ENCODE measurements at places on chromosomes 4 and X.
A peak's percentile ranks its signal among the peaks of the same experiment; 100 is the strongest.

DNA sequence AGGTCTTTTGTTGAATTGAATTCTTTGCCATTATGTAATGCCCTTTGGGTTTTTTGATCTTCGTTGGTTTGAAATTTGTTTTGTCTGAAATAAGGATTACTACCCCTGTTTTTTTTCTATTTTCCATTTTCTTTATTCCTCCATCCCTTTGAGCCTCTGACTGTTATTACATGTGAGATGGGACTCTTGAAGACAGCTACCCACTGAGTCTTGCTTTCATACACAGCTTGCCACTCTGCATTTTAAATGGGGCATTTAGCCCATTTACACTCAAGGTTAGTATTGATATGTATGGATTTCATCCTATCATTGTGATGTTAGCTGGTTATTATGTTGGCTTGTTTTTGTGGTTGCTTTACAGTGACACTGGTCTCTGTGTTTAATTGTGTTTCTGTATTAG lies 736.2 kb upstream of the GRID2 start:
- no peak for DNase-seq

GRCh38 chr4:77852892-77853495 lies 9.6 kb upstream of the MRPL1 start:
- no peak for DNase-seq

GRCh38 chr4:52550186-52550585 lies 108.9 kb downstream of the USP46 start:
- no peak for DNase-seq

- DNase-seq: no peak
These were observed 184.4 kb downstream of the TENM3 start for GRCh38 chr4:182427554-182427953.

- peak; percentile 70 for DNase-seq
These were observed 25.7 kb downstream of the TACC3 start for GRCh38 chr4:1746919-1747602.

- no peak for DNase-seq
These were observed 63.6 kb downstream of the SMIM20 start for GRCh38 chr4:25977397-25978170.

DNA sequence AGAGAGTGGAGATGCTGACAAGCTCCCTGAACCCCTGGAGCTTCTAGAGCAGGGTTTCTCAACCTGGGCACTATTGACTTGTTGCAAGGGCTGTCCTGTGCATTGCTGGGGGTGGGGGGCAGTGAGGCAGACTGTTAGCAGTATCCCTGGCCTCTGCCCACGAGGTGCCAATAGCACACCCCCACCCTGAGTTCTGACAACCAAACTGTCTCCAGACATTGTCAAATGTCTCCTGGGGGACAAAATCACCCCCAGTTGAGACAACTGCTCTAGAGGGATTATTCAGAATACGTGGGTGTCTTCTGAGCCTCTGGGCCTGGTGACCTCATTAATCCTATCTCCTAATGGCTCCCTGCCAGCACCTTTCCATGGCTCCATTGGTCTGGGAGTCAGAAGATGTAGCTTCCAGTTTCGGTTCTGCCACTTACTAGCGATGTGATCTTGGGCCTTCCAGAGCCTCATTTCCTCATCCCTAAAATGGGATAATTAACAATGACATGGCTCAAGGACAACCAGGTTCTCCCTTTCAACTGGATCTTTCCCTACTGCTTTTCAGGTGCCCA lies 17.6 kb upstream of the PJA1 start:
- no peak for DNase-seq

- DNase-seq: no peak
These were observed 47.4 kb downstream of the PRDM5 start for GRCh38 chr4:120874792-120875774.

DNA sequence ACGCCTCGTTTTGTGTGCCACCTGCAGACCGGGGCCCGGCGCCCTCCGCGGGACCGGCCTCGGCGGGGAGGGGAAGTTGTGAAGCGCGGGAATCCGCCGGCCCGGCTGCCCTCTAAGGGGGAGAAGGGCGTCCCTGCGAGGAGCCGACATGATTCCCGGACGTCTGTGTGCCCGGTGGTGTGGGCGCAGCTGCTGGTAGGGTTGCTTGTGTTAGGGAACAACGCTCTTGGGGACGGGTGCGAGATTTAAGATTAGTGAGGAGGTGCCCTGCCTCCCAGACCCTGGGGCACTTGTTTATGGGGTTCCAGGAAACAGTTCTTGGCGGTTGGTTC lies 627 bp downstream of the CDKN2AIP start:
- DNase-seq: peak; percentile 61

- DNase-seq: no peak
These were observed 36.0 kb downstream of the PLAC1 start for GRCh38 chrX:134622056-134622812.

GRCh38 chrX:48800574-48801279 lies 1.1 kb upstream of the HDAC6 start:
- DNase-seq: peak; percentile 57

- DNase-seq: peak; percentile 39
These were observed 54.4 kb upstream of the ACTRT1 start for GRCh38 chrX:128106630-128107029.

DNA sequence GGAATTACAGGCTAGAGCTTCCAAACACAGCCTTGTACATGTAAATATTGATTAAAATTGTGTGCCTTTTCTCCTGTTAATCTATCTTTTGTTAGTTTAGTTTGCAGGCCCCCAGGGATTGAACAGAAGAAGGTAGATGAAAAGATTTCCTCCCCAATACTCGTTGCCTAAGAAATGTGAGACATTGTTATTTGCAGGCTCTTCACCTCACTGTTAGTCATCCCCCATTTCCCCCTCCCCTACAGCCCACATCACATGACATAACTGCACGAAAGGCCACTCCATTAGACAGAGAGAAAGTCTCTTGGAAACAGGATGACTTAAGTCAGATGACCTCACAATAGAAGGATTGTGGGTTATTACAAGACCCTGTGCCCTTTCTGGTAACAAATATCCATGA lies 13.3 kb upstream of the MID1 start:
- no peak for DNase-seq

DNA sequence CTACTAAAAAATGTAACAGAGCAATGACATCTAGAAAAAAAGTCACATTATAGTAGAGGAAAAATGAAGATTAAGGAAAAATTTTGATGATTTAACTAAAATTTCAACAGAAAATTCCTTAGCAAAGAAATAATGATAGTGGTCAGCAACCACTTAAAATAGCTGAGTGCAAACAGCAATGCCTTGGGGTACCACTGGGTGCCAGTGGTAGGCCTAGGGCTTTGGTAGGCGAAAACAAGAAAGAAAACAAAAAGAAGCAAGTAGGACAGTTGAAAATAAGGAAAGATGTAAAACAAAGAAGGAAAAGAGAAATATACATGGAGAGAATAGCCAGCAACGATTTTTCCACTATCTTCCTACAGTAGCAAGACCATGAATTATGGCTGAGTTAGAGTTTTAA lies 313.5 kb upstream of the IRS4 start:
- DNase-seq: no peak

DNA sequence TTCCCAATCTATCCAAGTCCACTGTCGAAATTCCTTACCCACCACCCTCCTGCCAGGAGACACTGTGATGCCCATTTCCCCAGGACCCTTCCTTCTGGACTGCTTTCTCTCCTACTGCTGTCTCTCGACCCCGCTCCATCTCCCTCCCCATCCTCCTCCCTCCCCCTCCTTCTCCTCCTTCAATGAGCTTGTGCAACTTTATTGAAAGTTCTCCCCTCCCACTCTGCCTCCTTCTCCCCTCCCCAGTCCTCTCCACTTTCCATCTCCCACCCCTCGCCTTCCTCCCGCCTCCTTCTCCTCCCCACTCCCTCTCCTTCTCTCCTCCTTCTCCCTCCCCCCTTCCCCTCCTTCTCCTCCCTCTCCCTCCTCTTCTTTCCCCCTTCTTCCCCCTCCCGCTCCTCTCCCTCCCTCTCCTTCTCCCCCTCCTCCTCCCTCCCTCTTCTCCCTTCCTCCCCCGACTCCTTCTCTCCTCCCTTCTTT lies 116.6 kb upstream of the FAT1 start:
- DNase-seq: no peak

GRCh38 chrX:40108959-40109287 lies 11.2 kb upstream of the BCOR start:
- no peak for DNase-seq

DNA sequence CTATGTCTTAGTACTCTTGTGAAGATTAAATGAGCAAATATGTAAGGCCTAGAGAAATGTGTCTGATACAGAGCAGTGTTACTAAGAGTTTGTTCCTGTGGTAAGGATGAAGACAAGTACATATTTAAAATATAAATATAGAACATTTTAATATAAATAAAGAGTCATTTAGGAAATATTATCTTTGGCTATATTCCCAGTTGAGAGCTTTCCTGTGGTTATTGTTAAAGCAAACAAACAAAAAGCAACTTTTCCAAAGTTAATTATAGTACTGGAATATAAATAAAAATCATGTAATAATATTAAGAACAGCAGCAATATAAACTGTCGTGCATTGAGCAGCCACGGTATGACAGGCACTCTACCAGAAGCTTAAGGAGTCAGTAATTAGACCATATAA lies 472.5 kb downstream of the INPP4B start:
- no peak for DNase-seq

DNA sequence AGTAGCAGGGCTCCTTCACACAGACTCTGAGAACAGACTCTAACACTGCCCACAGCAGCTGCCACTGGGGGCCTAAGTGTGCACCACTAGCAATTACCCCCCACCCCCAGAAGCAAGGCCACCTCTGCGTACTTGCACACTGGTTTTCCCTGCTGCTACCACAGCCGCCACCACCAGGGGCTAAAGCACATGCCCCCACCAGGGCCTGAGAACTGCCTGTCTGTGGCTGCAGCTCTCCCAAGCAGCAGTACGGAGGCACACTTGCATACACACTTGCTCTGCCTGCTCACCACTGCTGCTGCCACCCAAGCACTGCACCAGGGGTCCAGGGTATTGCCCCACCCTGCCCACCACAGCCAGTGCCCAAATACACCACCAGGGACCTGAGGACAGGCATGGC lies 59.6 kb downstream of the SCML2 start:
- DNase-seq: no peak

DNA sequence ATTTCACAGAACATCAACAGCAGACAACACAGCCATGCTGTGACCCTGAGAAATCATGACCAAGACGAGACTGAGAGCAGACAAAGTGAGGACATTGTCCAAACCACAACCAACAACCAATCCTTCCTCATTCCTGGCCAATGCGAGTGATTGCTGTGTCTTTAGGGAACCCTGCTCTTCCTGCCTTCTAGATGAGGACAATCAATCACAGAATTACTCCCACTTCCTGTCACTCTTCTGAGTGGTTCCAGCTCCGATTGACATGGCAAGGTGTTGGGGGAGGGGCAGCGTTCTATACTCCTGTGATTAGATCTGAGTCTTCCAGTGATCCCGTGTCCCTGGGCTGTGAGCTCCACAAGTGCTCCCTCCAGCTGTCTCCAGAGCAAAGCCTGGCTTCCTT lies 227.8 kb downstream of the STIM2 start:
- DNase-seq: peak; percentile 75

GRCh38 chr4:187283201-187283955 lies 559.7 kb upstream of the FAT1 start:
- no peak for DNase-seq

GRCh38 chrX:73446831-73447230 lies at the start of gene CDX4:
CDX4 (plus strand) TSS chrX:73447053; CDS start chrX:73447254, 201 bp downstream.
- no peak for DNase-seq

DNA sequence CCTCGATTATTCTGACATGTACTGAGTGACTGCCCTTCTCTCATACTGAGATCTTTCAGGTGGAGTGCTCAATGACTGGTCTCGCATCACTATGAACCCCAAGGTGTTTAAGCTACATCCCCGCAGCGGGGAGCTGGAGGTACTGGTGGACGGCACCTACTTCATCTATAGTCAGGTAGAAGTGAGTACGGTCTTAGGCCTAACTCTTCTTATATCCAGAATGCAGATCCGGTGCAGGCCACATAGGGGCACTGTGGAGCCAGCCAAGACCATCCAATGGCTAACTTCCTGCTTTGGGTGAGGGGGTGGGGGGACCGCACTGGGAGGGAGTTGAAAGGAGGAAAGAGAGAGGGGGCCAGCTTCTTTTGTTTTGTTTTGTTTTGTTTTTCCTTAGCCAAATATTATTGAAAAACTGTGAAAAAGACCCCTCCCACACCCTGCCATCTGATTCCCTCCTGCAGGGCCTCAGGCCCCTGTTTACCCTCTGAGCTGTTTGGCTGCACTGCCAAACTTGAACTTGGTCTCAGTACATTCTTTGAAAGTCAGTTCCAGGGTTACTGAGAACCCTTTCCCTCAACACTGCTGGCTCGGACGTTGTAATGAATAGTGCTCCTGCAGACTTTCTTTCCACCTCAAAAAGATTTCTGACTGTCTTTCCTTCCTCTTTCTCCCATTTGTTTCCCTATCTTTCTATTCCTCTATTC lies 16.2 kb downstream of the AWAT2 start:
- peak; percentile 80 for DNase-seq

DNA sequence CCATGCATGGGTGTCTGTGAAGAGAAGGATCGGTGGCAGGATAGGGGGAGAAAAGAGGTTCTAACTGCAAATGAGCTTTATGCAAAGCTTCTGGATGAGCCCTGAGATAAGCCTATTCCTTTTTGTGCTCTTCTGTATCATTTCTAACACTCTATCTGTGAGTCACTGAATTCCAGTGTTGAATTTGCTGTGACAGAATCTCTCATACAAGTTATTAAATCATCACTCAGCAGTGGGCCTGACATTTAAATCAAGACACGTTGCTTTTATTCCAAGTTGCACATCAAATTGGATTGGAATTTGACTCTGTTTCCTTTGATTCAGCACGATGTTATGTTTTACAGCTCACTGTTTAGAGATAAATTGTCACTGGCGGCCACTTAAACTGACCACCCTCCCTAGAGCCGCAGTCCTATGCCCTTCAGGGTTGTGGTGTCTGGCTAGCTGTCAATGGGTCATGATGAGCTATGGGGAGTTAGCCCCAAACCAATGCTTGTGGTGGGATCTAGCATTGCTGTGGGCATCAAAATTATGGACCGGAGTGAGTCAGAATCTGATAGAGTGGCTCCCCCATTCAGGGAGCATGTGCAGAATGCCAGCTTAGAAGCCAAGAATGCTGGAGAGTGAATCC lies 42.7 kb downstream of the LHFPL1 start:
- DNase-seq: no peak

DNA sequence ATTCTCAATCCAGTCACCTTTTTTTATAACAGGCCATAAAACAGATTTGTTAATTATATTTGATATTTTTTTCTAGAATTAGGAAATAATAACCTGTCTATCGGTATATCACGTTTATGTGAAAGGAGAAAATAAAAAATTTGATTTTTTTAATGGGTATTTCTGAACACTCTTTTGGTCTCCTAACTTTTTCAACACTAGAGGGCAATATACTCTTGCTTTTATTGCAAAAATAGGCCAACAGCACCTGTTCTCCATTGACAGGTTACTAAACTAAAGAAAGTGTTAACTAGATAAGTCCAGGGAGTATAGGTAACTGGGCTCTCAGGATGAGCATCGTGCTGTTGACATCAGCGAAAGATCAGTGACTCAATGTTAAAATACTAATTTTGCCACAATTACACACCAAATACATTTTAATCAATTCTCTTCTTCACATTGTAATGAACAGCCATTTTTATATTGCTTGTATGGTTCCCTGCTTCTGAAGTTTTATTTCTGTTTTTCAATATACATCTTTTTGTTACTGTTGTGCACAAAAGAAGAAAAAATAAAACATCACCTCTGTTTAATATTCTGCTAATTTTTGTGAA lies 22.8 kb downstream of the NDST4 start:
- no peak for DNase-seq

Data from WERI-Rb-1 (cell line).